Hematopoietic multipotent progenitor cell treated with erythropoietin and hydrocortisone succinate and interleukin-3 and kit ligand, for 8 days (in vitro differentiated cells): ENCODE measurements at places on chromosomes 12 and 14.
A peak's percentile ranks its signal among the peaks of the same experiment; 100 is the strongest.

DNA sequence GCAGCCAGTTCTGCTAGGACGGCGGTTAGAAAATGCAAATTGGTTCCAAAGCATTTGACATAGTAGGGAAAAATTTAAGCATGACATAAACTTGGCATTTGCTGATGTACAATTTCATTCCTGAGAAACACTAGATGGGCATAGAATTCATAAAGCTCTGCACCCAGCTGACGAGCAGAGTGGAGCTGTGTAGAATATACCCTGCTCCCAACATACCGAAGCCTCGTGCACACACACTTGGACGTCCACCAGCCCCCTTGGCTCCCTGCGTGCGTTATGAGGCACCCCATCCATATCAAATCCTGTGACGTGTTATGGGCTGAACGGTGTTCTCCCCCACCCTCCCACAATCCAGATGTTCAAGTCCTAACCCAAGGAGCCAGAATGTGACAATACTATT is 65.4 kb downstream of the CLMN start:
- no peak for DNase-seq

- DNase-seq: no peak
Observed at GRCh38 chr12:79019672-79020071, 155.1 kb downstream of the SYT1 start.

GRCh38 chr14:104446611-104447010 is 133.0 kb upstream of the C14orf180 start:
- DNase-seq: no peak

- DNase-seq: peak; percentile 11
Observed at GRCh38 chr12:94039914-94040313, 108.5 kb upstream of the PLXNC1 start.

DNA sequence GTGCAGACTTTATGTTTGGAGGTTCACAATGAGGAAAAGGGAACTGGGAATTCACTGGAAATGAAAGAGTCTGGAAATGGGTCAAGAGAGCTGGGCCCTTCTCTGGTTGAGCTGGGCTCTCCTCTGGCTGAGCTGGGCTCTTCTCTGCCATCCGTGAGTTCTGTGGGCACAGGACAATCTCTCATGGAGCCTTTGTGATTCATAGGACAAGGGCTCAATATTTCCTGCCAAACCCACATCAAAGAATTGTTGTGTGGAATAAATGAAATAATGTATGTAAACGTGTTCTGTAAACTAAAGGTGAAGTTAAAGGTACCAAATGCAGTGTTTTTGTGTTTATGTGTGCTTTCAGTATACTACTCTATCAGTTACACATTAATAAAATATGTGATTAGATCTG is 95.5 kb upstream of the OVCH1 start:
- no peak for DNase-seq

DNA sequence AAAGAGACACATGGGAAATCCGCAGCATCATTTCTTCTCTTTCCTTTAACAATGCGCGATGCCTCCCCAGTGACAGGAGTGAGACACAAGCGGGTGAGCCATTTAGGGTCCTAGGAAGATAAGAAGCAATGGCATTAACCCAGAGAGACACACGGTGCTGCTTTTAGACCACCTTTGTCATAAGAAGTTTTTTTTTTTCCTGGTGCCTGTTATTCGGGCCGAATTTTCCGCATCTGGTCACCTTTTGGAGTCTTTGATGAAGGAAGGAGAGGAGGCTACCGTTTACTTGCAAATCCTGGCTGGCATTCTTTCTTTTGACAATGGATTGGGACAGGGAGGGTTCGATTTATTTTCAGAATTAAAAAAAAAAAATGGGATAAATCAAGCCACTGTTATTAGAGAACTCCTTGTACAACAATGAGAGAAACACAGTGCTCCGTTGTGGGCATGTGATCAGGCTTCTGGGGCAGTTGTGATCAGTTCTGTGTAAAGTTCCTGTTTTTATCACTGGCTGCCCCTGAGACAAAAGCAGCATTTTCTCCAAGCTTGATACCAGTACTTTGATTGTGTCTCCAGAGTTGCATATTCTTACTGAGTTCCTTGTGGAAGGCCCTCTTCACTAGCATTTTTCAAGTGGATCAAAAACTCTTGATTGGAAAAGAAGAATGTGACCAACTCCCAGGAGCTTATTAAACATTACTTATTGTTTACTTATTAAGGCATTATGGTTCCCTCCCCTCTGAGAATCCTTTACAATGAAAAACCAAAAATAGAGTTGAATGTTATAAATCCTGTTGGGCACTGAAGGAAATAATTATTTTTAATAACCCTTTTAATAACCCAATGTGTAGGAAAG is 1.1 kb downstream of the DIP2B start:
- peak; percentile 51 for DNase-seq

- no peak for DNase-seq
Observed at GRCh38 chr14:71395636-71396035, 488.4 kb downstream of the PCNX1 start.

DNA sequence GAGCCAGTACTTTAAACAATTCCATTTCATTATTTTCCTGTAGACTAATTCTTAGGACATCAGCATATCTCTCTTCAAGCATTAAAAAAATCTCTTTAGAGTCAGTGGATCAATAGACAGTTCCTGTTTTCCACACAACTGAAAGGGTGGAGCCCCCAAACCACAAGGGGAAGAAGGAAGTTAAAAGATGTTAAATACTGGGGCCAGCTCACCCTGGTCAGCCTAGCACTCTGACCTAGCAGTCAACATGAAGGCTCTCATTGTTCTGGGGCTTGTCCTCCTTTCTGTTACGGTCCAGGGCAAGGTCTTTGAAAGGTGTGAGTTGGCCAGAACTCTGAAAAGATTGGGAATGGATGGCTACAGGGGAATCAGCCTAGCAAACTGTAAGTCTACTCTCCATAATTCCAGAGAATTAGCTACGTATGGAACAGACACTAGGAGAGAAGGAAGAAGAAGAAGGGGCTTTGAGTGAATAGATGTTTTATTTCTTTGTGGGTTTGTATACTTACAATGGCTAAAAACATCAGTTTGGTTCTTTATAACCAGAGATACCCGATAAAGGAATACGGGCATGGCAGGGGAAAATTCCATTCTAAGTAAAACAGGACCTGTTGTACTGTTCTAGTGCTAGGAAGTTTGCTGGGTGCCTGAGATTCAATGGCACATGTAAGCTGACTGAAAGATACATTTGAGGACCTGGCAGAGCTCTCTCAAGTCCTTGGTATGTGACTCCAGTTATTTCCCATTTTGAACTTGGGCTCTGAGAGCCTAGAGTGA is at the start of gene LYZ:
Gene LYZ, plus strand, starts transcription at position 220 of the 777 bp plus-strand sequence. Its CDS starts 28 bp downstream, at position 248.
- DNase-seq: peak; percentile 40

DNA sequence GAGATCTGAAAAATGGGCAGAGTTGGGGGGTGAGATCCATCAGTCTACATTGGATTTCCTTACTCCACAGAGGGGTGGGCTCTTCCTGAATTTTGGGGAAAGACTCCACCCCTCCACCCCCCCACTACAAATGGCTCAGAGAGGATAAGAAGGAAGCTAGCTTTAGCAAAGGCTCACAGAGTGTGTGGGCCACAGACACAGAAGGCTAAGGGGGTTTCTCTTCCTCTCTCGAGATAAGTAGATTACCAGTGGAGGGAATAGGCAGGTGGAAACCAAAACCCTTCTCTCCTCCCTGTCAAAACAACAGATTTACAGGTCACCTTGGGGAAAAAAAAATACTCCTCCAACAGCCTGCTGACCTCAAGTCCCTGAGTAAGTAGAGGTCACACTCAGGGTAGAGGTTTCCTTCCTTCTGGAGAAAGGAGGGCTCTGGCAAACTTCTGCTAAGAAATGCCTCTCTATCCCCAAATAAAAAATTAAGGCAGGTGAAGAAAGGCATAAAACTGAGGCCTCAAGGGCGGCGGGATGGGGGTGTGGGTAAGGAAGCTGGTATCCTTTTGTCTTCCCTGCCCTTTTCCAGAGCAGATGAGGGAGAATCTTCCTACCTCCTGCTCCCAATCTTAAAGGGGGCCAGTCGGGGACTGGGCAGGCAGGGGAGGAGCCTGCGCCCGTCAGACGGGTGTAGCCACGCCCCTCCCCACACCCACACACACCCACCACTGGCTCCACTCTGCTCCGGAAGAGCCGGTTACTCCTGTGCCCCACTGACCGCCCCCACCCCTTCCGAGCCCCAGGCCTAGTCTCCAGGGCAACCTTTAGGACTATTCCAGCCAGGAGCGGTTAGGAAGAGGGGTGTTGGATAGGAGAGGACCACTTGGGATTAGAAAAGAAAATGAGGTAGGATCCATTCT is 1.9 kb upstream of the BAZ2A start:
- peak; percentile 63 for DNase-seq

- DNase-seq: no peak
Observed at GRCh38 chr14:25140411-25140810, 90.5 kb upstream of the STXBP6 start.

GRCh38 chr14:38646391-38646790 is 390.5 kb upstream of the CLEC14A start:
- no peak for DNase-seq

DNA sequence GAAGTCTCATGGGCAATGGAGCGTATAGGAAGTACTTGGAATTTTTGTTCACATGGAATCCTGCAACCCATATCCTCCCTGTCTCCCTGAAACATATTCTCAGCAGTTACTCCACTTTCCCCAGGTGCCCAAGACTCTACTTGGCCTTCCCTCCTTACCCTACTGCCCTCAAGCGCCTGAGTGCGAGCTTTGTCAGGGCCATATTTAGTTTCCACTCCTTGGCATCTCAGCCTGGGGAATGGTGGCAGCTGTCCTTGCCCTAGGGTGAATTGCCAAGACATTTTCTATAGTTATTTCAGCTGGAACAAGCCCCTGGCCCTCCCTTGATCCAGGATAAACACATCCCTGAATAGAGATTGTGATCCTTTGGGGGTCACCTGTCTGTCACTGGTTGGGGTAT is 569.3 kb upstream of the LRFN5 start:
- no peak for DNase-seq

GRCh38 chr12:131046813-131047788 is 93.4 kb downstream of the ADGRD1 start:
- no peak for DNase-seq

DNA sequence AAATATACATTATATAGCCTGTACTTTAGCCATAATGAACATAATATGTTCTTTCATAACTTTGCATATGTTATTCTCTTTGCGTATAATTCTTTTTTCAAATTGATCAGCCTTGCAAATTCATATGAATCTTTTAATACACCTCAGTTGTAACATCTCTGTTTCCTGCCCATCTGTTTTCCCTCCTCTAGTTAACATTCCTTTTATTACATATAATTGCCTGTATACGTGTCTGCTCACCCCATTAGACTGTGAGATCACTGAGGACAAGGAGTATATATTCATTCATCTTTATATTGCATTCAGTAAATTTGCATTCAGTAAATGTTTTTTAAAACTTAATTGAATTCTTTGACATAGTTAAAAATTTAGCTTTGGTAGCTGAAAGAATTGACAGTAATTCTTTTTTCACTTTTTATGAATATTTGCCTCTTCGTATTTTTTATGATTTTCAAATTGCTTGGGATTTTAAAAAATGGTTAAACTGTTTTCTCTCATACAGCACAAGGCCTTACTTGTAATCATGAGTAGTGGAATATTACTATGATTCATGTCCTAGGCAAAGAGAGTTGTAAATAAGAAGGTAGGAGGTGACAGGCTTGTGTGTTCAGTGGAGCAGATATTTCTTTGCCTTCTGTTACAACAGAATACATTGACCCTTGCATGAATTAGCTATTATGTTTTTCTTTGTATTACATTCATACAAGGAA is 32.8 kb upstream of the KLHL42 start:
- DNase-seq: no peak

DNA sequence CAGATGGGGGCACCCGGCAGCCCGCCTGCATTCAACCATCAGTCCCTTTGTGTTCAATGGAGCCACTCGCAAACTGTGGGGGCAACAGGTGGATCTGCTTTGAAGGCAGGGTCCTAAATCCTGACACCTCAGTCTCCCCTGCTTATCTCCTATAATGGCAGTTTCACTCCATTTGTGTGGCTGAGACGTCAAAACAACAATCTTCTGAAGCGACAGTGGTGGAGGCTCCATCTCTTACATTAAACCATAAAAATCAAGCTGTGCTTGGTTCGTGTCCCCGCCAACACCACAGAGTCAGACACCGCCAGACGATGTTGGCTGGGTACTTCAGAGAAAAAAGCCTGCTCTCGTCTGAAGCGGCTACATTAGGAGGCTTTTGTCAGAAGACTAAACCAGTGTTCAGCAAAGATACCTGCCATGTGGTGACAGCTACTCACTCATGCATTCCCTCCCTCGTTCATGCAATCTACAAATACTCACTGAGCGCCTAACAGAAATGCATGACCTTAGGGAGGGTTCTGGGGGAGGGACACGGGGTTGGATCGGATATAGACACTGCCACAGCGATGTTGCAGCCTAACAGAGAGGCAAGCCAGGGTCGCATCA is 253.9 kb downstream of the FOXN3 start:
- no peak for DNase-seq

- no peak for DNase-seq
Observed at GRCh38 chr14:28576523-28576922, 190.1 kb upstream of the FOXG1 start.

GRCh38 chr12:87127272-87127671 is 871.1 kb upstream of the MGAT4C start:
- no peak for DNase-seq

- DNase-seq: peak; percentile 21
Observed at GRCh38 chr12:120230326-120230973, 29.5 kb upstream of the RPLP0 start.

DNA sequence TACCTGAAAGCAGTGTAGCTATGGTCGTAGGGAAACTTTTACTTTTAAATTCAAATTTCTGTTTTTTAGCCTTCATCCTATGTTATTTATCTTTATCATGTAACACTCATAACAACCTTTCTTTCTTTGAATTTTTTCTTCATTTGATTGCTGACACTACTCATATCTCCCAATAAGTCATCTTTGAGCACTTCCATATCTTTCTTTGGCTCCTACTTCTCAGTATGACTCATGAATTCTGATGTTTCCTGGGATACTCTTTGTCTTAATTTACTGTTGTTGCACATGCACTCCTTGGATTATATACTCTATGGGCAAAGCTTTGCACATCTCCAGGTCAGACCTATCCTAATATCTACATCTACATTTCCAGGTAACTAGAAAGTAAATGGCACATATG is 18.1 kb upstream of the IAPP start:
- no peak for DNase-seq

GRCh38 chr12:49683599-49684309 is 23.5 kb downstream of the FMNL3 start:
- no peak for DNase-seq

DNA sequence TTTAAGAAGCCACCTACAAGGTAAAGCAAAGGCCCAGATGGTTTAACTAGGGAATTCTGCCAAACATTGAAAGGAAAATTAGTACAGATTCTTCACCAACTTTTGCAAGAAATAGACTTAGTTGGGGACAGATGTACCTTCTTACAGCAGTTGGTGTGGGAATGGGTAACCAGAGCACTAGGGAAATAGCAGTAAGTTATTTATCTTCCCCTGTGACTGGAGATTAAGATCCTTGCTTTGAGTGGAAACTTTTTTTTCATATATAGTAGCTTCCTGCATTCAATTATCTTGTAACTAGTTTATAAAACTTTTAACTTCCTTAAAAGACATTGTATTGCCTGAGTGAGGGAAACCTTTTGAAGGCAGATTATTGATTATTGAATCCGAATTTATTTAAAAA is 44.2 kb downstream of the ARID2 start:
- DNase-seq: peak; percentile 37

GRCh38 chr12:67807814-67808213 is 159.3 kb downstream of the DYRK2 start:
- DNase-seq: no peak
